Activated B cell treated with CpG ODN at 0.5 μM for 24 hours (primary cell): ENCODE measurements at places on chromosomes 16 and 17. TPM values are rescaled to one million over a fixed set of nuclear protein-coding genes. Genes with fewer than 3 reads are reported as not detected.

DNA sequence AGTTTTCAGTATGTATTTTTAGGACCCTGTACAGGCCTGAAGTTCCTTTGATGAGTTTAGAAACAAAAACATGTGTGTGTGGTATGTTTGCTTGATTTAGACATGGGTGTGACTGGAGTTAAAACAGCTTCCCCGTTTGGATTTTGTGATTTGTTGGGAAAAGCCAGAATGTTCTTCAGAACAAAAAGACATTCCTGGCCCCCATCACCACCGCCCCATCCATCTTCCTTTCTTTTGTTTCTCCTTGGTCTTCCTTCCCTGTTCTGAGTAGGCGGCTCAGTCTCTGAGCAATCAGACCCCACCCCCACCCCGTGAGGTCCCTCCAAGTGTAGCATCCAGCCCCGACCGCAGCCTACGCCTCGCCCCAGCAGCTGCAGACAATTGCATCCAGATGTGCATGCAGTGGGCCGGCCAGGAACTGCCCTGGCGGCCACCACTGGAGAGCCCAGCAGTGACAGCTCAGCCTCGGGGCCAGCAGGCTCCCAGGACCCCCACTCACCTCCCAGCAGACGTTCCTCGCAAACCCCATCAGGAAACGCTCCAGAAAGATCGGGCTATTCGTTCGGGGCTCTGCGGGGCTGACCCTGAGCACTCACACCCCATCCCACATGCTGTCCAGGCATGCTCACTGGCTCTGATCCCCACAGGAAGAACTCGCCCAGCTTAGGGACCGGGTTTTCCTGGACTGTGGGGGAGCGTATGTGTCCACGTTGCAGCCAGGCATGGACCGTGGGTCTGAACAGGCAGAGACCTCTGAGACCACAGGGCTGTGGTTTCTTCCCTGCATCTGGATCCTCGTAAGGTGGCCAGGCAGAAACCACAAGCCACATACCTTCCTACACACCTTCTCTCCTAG lies 99.8 kb upstream of the CDH5 start:
- no peaks in the 10 kb centered on the region for H3K36me3 ChIP-seq
- H3K27ac ChIP-seq: no peak overlapping the region
- no peak overlapping the region for H3K4me3 ChIP-seq
- peaks cover 51% of the 10 kb centered on the region for H3K27me3 ChIP-seq
- no peak for DNase-seq
- H3K4me1 ChIP-seq: peaks cover 3% of the 10 kb centered on the region

The CCR7 gene
- total RNA-seq: 572 and 573 TPM in 2 replicates

- no peaks in the 10 kb centered on the region for H3K36me3 ChIP-seq
- no peak overlapping the region for H3K4me3 ChIP-seq
- H3K4me1 ChIP-seq: peaks cover 2% of the 10 kb centered on the region
Measured at GRCh38 chr16:57623251-57624043, 5.0 kb upstream of the ADGRG1 start.

DNA sequence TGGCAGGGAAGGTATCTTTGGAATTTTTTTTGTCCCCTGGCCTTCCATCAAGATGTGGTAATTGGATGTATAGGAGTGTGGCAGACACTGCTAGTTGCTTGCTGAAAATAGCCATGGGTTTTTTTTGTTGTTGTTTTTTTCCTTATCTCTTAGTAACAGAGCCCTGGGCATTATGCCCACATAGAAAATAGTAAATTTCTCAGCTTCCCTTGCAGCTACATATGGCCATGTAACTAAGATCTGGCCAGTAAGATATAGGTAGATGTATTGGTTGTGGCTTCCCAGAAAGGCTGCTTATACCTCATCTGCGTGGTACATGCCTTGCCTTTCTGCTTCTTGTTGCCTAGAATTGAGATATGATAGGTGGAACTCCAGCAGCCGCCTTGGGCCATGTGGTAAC lies 349.9 kb downstream of the CPPED1 start:
- peaks cover 47% of the 10 kb centered on the region for H3K4me1 ChIP-seq
- H3K27ac ChIP-seq: no peak overlapping the region
- H3K27me3 ChIP-seq: no peaks in the 10 kb centered on the region

- H3K27ac ChIP-seq: no peak overlapping the region
- no peaks in the 10 kb centered on the region for H3K36me3 ChIP-seq
- no peaks in the 10 kb centered on the region for H3K4me1 ChIP-seq
Measured at GRCh38 chr16:15822957-15823356, 33.9 kb downstream of the MYH11 start.
